ENCODE measurements at places on chromosomes 2 and 18.

DNA sequence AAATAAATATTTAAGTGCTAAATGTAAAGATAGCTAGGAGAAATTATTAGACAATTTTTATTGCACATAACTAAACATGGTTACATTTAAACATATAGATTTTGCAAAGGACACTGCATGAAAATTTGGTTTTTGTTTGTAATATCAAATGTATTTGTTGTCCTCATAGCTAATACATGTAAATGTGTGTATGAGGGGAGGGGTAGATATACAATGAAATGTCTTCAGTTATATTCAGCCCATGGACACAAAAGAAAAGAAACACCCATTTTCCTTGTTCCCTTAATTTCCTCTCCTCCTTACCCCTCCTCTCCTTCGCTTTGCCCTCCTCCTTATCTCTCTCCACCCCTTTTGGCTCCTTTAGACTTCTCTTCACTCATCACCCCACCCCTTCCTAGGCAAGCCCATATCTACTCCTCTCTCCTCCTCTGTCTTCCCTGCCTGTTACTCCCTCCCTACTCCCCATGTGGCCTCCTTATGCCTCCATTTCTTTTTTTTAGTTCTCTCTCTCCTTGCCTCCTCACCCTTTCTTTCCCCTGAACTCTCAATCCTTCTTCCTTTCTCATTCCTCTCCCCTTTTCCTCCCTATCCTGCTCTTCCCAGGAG lies 1.4 kb downstream of the COL3A1 start:
- no peak for DNase-seq

DNA sequence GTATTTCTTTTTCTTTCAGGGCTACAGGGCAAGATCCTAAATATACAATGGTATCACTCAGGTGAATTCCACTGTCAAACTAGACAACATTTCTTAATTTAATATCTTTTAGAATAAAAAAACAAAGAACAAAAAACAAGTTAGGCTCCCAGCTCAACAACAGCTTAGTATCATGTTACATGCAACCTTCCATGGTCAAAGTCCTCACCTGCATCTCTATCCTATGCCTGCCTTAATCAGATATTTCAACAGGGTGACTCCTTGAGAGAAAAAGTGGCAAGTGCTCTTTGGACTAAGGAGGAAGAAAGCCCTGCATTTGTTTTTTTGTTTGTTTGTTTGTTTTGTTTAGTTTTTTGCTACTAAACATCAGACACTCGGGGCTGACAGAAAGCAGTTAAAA lies 50.2 kb downstream of the WDFY1 start:
- DNase-seq, result no peak

DNA sequence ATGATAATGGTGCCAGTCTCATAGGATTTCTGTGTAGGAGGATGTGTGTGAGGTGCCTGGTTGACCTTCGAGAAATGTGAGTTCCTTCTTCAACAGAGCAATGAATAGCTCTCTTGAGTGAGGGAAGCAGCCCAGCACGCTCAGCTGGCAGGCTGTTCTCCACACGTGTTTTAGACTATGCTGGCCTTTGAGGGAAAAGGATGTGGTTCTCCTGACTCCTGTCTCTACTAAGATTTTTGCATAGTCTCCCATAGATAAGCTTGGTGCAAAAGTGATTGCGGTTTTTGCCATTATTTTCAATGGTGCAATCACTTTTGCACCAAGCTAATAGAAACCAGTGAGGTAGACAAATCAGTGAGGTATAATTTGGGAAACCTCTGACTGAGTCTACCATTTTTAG lies 284.1 kb downstream of the SLC4A3 start:
- no peak for DNase-seq

DNA sequence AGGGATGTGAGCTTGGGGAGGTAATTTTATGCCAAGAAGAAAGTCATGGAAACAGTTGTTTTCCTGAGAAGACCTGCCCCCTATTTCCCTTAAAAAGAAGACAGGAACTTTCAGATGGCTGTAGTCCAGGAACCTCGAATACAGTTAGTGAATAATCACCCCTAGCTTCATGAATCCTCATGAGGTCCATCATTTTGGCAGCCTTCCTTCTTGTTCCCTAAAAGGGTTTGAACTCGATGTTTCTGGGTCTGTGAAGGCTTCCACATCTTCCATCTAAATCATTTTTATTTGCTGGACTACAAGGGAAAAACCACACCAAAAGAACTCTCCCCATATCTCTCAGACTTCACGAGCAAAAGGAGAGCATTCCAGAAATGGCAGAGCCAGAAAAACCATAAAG lies 290.8 kb downstream of the SLC4A3 start:
- DNase-seq, result no peak

All from SK-N-DZ (cell line).